T-helper 17 cell (primary cell): ENCODE measurements at places on chromosomes 5 and 9.

- DNase-seq = no peak
These were observed 93.8 kb upstream of the RASGRF2 start for GRCh38 chr5:80866371-80866770.

- DNase-seq = no peak
These were observed 108.2 kb upstream of the IFNE start for GRCh38 chr9:21590058-21590996.

GRCh38 chr9:126698251-126698650, 84.5 kb downstream of the LMX1B start:
- DNase-seq = no peak

GRCh38 chr9:26773056-26773455, 119.5 kb downstream of the CAAP1 start:
- no peak for DNase-seq

GRCh38 chr5:118956727-118957126, 31.6 kb downstream of the DTWD2 start:
- no peak for DNase-seq

GRCh38 chr5:178791976-178792375, 61.5 kb upstream of the ZNF354A start:
- no peak for DNase-seq

- DNase-seq = no peak
These were observed 167.2 kb downstream of the PAX5 start for GRCh38 chr9:36866840-36867239.

- no peak for DNase-seq
These were observed 60.1 kb downstream of the TMEM174 start for GRCh38 chr5:73233053-73233460.

- no peak for DNase-seq
These were observed 153.4 kb downstream of the SLC12A2 start for GRCh38 chr5:128237000-128237399.

DNA sequence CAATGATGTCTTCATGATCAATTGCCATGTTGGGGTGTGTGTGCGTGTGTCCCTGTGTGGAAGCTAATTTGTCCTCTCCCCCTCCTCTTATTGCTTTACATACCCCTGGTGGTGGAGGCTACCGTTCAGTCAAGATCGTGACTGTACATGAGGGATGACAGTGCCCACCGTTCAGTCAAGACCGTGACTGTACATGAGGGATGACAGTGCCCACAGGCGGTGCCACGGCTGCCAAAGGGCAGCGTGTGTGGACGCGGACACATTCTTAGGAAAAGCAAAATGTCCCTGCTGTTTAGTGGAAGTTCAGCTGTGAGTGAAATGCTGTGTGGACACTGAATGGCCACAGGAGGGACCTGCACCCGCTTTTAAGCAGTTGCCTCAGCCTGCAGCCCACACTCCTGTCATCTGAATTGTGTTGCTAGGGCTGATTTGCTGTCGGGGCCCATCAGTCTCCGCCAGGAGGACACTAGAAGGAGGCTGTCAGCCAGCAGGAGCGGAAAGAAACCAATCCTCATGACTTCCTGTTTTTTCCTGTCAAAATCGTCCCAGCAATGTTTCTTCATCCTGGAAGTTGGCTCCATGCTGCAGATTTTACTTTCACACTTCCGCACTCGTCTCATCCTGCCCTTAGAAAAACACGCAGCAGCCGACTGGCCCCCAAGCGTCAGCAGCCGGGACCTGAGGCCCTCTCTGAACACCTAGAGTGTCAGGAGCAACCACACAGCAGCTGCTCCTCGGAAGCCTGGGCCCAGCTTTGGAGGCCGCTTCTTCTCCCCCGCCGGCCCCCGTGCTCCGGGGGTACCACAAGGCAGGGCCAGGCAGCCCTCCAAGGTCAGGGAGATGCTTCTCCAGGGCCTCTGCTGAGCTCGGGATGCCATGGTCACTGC, 9.1 kb downstream of the OR2V1 start:
- no peak for DNase-seq

DNA sequence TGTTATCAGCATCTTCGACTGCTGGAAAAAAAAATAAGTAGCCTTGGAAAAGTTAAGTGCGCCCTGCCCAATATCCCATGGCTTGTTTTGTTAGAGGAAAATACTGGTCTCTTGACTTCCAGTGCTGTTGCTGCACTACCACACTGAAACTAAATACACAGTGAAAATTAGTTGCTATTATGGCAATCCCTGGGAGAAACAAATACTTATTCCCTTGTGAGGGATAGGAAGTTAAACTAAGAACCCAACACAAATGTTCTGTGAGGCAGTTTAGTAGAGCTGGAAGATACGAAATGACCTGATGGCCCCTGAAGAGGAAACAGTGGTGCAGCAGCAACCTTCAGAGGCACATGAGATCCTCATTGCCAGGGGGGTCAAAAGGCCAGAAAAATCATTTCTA, 164.0 kb downstream of the ARL15 start:
- DNase-seq = no peak

- DNase-seq = no peak
These were observed 15.4 kb downstream of the CCDC69 start for GRCh38 chr5:151208481-151208914.

- no peak for DNase-seq
These were observed 25.8 kb downstream of the TJP2 start for GRCh38 chr9:69199769-69200470.

GRCh38 chr5:94288937-94289336, 329.5 kb downstream of the KIAA0825 start:
- DNase-seq = no peak
